ENCODE measurements at places on chromosomes 5 and 9.

DNA sequence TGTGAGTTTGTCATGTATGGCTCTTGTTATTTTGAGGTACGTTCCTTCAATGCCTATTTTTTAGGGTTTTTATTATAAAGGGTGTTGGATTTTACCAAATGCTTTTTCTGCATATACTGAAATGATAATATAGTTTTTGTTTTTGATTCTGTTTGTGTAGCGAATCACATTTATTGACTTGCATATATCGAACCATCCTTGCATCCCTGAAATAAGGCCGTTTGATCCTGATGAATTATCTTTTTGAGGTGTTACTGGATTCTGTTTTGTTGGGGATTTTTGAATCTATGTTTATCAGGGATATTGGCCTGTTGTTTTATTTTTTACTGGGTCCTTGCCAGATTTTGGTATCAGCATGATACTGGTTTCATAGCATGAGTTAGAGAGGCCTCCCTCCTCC is 25.9 kb downstream of the SELENOP start:
- no peak for DNase-seq

- no peak for DNase-seq
These were observed 10.9 kb downstream of the QRFP start for GRCh38 chr9:130885484-130886375.

DNA sequence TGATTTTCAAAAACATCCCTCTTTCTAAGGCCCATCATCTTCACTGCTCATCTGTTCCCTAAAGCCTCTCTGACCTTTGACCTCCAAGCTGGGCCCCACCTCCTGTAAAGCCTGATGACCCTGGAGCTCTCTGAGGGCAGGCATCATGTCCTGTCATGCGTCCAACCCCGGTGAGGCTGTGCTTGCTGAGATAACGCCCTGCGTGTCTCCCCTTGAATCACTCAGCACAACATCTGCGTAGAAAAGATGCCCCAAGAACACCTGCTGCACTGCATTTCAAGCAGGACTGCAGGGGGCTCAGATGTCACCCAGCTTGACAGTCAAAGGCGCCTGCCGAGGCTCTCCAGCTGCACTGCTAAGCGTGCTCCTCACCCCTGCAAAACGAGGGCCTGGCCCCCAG is 78.0 kb downstream of the OTULIN start:
- DNase-seq: no peak

- no peak for DNase-seq
These were observed 126.7 kb downstream of the DCP2 start for GRCh38 chr5:113103330-113103729.

GRCh38 chr9:18077941-18078678 is 395.8 kb upstream of the ADAMTSL1 start:
- DNase-seq: no peak

- DNase-seq: no peak
These were observed 57.3 kb downstream of the FGF18 start for GRCh38 chr5:171476701-171477100.

GRCh38 chr9:132384376-132384775 is 22.3 kb downstream of the TTF1 start:
- no peak for DNase-seq

- DNase-seq: no peak
These were observed 242.9 kb upstream of the ZNF462 start for GRCh38 chr9:106620081-106620480.
